Hematopoietic multipotent progenitor cell treated with erythropoietin and hydrocortisone succinate and interleukin-3 and kit ligand, for 17 days (in vitro differentiated cells): ENCODE measurements at places on chromosomes 12 and 14.
A peak's percentile ranks its signal among the peaks of the same experiment; 100 is the strongest.

- DNase-seq: no peak
Measured at GRCh38 chr12:75432924-75433323, 42.0 kb downstream of the GLIPR1L2 start.

GRCh38 chr12:120710805-120711296, 593 bp downstream of the UNC119B start:
- no peak for DNase-seq

DNA sequence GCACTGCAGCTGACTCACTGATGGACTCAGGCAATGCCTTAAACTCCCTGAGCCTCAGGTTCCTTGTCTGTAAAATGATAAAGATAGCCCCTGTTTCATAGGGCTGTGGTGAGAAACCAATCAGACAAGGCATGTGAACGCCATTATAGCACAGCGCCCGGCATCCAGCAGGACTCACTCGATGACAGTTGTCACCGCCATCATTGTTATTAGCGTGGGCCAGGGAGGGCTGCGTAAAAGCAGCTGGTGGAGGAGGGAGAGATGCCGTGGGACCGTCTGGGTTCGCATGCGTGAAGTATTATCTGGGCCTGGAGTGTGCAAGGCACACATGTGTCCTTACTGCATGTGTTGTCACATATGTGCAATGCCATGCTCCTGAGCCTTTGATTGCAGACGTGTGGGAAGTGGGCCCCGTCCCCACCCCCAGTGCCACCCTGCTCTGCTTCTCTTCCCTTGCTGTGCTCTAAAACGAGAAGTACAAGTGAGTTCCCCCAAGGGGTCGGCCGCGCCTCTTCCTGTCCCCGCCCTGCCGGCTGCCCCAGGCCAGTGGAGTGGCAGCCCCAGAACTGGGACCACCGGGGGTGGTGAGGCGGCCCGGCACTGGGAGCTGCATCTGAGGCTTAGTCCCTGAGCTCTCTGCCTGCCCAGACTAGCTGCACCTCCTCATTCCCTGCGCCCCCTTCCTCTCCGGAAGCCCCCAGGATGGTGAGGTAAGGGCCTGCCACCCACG, at the start of gene PTPN6:
TSS of gene PTPN6 (plus strand) at position 546 of the 730 bp plus-strand sequence. CDS start at position 703, 157 bp downstream.
- DNase-seq: no peak

GRCh38 chr14:48723841-48724495, 862.2 kb downstream of the RPS29 start:
- no peak for DNase-seq

DNA sequence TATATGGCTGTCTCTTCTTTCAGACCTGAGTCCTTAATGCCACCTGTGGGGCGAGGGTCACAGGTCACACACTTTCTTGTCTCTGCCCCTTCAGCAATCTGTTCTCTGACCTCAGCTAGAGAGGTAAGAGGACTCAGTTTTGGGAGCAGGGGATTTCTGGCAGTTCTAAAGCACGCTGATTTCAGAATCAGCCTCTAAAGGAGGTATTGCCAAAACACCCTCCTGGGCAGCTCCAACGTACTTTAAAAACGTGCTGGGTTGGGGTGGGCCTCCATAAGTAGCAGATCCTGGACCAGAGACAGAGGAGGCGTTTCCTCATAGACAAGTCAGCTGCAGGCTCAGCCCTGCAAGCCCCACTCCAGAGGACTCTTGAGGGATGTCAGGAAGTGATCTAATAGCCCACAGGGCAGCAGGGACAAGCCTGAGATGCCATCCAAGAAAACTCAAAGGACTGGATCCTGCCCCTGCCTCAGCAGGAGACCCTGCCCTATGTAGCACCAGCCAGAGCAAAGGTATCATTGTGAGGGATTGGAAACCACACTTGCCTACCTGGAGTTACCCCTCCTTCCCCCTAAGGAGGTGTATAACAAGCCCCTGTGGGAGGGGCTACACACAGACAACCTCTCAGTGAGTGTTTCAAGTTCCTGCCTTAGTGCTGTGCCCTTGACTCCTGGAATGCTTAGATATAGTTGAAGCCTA, 8.5 kb downstream of the CTDSP2 start:
- DNase-seq: no peak

GRCh38 chr12:56084958-56085543, 5.1 kb downstream of the ERBB3 start:
- DNase-seq: peak; percentile 55

DNA sequence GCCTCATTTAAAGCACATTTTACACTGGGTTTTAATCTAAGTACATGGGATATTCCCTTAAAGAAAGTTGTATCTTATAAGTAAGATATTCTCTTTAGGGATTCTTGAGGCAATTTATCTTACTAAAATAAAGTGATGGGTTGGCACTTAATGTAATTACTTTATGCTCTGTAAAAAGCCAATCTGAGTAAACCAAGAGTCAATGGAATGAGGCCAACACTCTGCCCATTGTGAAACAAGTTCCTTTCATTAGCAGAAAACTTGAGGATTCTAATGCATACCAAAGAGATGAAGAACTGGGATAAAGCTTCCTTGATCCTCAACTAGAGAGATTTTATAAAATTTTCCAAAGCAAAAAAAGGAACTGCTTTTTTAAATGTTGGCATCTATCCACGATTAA, 121.2 kb downstream of the METTL25 start:
- DNase-seq: no peak

- DNase-seq: no peak
Measured at GRCh38 chr14:58426670-58427280, 556 bp downstream of the TIMM9 start.

DNA sequence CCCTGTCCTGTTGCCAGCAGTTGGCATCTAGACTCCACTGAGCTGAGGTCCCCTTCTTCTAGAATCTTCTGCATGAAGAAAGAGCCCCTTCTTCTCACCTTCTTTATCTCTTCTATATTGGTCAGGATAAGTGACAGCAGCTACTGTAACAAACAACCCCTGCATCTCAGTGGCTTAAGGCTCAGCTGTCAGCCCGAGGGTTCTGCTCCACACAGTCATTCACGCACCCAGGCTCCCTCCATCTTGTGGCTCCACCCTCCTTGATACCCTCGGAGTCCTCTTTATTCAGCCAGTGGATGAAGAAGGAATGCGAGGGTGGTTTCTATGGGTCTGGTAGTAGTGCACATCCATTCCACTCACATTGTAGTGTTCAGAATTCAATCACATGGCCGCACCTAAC, 10.5 kb upstream of the RFLNA start:
- DNase-seq: no peak

DNA sequence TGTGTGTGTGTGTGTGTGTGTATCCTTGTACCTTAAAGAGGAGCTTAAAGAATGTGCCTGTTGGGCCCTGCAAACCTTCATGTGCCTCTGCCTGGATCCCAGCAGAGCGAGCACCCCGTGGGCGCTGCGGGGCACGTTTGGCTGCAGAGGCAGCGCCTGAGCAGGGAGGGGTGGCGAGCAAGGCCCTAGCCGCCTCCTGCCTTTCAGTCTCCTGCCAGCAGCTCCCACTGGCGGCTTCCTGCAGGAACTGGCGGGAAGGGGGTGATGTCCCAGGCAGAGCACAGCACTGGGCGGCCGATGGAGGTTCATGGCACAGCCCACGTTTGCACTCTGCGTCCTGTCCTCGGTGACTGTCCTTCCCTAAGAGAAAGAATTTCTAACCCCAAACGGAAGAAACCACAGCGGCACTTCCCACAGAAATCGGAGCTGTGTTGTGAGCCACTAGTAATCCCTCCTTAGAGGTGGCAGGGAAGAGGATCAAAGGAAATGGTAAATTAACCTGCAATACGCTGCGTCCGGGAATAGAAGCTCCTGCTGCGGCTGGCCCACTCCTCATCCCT, 19.8 kb downstream of the ZBTB42 start:
- no peak for DNase-seq

GRCh38 chr12:21553329-21553675, 27.2 kb downstream of the SPX start:
- no peak for DNase-seq

DNA sequence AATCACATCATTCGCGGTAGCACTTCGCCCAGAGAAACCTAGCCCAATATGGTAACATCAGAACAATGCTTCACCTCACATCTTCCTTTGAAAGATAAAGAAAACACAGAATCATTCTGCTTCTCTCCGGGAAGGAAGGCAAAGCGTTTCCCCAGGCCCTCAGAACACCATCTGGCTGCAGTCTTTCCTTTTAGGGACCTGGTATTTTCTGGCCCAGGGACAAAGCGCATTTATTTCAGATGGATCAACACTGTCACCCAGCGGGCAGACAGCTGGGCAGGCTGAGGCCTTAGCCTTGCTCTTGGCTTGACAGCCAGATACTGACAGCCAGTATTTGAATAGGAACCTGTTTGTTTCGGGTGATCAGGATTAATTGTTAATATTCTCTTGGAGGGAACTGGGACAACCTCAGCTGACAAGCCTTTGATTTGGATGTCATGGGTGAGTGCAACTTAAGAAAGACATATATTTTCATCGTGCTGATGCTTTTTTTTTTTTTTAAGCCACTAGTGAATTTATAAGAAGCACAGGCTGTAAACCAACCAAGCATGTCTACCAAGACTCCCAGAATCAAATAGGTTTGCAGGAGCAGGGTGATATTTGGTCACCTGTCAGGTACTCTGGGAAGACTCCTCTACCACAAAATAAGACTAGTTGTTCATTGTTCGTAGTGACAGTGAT, 118.9 kb downstream of the VEZT start:
- peak; percentile 22 for DNase-seq

DNA sequence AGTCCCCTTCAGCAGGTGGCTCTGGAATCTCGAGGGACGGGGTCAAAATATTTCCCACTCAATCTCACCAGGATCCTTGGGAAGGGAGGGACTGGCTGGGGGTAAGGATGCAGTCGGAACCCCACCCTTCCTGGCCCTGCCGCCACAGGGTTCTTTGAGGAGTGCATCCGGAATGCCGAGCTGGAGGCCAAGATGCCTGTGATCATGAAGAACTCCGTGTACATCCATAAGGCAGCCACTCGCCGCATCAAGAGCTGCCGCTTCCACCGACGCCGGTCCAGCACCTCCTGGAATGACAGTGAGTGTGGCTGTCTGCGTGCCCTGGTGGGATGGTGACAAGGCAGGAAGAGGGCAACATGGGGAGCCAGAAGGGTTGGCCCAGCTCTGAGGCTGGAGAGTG, 43.1 kb downstream of the PLEKHD1 start:
- DNase-seq: no peak

DNA sequence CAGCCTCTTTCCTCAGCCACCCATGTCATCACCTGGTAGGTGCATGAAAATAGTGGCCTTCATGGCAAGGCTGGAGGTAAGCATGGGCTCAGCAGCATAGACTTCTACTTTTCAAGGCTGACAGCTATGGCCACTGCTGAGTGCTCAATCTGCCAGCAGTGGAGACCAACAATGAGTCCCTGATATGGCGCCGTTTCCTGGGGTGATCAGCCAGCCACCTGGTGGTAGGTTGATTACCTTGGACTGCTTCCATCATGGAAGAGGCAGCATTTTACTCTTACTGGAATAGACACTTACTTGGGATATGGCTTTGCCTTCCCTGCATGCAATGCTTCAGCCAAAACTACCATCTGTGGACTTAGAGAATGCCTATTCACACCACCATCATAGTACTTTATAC, 39.5 kb upstream of the USP44 start:
- no peak for DNase-seq

GRCh38 chr14:91911474-91912032, 35.9 kb downstream of the FBLN5 start:
- no peak for DNase-seq

- DNase-seq: no peak
Measured at GRCh38 chr14:29925101-29925722, 2.4 kb downstream of the PRKD1 start.

DNA sequence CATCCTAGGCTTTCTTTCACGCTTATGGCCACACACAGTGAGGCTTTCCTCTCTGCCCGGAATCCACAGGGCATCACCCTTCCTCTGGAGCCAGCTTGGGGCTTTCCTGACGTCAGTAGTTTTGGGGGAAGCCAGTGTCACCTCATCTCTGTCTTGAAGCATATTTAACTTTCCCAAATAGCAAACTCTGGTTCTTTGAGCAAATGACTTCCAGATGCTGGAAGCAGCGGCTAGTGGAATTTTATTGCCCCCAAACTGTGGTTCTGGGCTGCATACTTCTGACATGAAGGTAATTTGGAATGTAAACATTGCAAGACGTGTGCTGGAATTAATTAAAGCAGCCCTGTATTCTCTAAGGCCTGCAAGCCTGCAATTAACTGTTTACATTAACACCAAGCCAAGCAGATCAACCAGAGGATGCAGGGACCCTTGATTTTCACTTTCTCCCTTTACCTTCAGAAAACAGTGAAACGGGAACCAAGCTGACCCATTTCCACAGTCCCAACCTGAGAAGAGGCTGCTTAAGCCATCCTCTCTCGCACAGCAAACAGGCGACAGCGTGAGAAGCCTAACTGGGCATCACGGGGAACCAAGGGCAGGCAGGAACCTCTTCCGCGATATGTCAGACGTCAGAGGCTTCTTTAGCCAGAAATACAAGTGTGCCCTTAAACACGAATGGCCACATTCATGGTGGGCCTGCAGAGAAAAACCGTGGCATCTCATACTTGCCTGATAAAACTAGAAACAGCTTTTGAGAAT, 258.4 kb downstream of the CACNA1C start:
- no peak for DNase-seq

- DNase-seq: no peak
Measured at GRCh38 chr14:74836251-74836960, 39.5 kb downstream of the PROX2 start.

- DNase-seq: peak; percentile 8
Measured at GRCh38 chr14:90495357-90496276, 98.8 kb downstream of the CALM1 start.

DNA sequence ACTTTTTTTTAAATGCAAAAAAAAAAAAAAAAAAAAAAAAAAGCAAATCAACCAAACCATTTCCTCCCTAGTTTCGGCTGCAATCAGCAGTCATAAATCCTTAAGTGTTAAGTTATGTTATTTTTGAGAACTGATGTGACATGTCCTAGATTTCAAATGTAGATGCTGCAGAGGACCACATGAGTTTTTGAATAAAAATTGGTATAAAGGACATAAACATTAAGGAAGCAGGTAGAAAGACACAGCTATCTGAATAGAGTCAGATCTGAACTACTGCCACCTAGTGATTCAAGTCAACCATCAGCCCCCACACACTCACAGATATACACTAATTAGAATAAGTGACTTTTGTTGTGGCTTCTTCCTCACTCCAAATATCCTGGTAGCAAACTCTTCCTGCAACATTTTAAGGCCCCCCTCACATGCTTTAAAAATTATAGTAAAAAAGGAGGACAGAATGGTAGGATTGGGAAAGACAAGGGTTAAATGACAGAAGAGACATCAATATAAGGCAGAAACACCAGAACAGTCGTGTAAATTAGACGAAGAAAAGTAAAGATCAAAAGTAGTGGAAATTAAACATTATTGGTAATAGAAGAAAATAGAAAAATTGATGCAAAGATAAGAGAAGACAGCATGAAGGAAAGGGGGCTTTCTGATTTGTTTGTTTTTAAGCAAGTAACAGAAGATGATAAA, 394.5 kb upstream of the ATP2B1 start:
- peak; percentile 13 for DNase-seq

DNA sequence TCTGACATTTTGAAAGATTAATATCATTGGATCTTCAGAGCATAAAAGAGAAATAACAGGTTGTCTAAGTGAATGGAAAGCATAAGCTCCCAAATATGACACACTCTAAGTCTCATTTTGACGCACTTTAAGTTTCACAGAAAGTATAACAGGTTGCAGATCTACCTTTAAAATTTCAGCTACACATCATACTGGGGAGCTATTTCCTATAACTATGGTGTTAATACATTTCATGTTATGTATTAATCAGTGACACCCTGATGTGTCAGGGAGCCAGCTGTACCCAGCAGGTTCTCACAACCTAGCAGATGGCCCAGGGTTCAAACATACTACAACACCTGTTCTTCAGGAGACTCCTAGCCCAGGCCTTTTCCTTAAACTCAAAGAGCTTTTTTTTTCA, 31.1 kb upstream of the TMX1 start:
- no peak for DNase-seq

GRCh38 chr12:94616203-94616729, 34.1 kb downstream of the TMCC3 start:
- DNase-seq: no peak
